ENCODE measurements at places on chromosomes 5 and 9.
A peak's percentile ranks its signal among the peaks of the same experiment; 100 is the strongest.

GRCh38 chr5:93006915-93007314, 574.1 kb downstream of the NR2F1-AS1 start:
- no peak for DNase-seq

DNA sequence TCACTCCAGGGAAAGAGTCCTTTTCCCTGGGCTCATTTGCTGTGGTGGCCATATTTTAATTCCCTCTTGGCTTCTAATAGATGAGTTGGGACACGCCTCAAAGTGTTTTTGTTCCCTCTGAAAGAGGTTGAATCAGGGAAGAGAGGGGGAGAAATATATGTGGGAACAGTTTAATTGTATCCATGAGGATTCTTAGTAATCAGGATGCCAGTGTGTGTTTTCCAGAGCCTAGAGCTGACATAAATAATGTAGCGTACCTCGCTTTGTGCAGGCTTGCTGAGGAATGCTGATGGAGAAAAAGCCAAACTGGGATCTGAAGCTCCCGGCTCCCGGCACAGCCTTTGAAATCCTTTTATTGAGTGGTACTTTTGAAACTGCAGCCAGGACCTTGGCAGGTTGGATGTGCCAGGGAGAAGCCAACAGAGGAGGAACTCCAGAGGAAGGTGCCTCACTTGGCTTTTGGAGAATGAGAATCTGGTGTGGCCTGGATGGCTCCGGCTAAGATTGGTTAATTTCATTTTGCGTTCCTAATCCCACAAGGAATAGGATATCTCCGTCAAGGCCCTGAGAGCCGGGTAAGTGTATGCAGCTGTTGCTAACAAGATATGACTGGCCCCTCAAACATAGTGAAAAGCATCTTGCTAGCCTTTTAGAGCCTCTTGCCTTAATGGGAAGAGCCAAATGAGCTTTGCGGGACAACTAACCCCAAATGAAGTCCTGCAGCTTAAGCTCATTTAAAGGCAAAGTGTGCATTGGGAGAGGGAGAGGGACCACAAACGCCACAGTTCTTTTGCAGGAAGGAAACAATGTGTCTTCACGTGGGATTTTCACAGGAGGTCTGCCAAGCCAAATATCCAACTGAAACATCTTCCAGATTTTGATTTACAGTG, 471.1 kb upstream of the WWC1 start:
- no peak for DNase-seq

- DNase-seq = no peak
Observed at GRCh38 chr5:146772881-146773466, 105.6 kb downstream of the PPP2R2B start.

DNA sequence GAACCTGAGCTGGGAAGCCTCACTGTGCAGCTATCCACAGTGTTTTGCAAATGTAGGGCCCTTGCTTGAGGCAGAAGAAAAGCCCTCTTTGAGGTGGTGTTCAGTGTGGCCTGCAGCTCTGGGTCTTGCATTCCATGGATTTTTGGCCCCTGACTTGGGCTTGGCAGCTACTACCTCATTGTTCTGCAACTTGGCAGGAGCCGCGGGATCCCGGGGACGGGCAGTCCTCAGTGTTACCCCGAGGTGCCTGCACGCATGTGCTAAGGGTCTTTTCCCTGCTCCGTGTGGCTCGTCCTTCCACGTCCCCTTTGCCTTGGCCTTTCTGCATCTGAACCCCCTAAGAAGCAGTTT, 39.8 kb downstream of the NEK6 start:
- DNase-seq = peak; percentile 62

DNA sequence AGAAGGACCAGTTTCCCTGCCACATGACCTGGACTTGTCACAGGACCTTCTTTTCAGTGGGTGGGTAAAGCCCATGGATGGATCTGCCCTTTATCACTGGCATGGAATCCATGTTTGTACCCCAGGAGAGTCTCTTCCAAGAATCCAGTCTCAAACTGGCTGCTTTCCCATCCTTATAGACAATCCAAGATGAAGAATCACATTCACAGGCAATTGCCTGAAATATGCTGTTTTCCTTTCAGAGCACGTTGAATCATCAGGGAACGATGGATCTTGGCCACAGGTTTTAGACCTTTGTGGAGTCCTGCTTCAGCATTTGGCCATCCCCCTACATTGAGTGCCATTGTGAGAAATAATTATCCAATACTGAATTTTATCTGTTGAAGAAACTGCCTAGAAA, 319.8 kb downstream of the ASTN2 start:
- DNase-seq = no peak

DNA sequence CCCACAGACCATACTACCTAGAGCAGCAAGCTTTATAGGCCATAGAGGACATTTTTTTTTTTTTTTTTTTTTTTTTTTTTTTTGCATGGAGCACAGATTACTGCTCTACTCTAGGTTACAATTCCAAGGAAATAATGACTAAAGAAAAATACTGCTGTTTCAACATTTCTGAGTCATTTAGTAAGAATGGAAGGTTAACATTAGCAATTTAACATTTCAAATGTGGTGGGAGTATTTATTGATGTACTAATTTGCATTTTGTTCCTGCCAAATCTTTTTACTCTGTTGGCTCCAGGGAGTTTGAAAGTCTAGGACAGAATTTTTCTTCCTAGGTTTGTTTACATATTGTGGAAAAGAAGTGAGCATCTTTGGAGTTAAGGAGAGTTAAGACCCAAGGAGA, 142.1 kb upstream of the CCDC152 start:
- DNase-seq = no peak

GRCh38 chr5:156394642-156395305, 67.8 kb downstream of the SGCD start:
- no peak for DNase-seq

DNA sequence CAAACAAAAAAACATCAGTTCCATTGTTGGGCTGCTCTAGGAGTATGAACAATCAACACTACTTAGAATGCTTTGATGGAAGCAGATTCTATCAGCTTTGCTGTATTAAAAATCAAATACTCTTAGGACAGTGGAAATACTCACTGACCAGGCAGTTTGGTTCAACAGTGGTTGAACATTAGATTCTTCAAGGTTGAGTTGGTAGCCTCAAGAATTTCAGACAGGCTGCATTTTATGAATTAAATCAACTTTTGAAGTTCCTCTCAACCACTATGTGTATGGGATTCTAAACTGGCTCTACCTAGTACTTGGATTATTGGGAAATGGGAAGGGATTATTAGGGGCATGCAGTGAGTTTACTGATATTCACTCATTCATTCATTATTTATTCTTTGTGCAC, 35.0 kb downstream of the ACTBL2 start:
- no peak for DNase-seq

DNA sequence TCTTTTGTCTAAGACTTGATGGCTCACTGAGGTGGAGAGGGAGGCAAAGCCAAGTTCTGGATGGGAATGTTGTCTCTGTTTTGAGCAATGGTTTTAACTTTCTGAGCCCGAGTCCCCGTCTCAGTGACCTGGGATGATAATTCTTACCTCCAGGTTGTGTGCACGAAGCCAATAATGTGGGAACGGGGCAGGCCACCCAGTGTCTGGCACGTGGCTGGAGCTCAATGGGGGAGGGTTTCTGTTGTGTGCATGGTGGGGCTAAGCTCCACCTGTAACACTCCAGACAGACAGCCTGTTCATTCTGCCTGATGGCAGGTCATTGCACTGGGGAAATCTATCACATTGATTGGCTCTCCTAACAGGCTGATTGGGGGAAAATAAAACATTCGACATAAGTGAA, 37.1 kb upstream of the NTNG2 start:
- no peak for DNase-seq

DNA sequence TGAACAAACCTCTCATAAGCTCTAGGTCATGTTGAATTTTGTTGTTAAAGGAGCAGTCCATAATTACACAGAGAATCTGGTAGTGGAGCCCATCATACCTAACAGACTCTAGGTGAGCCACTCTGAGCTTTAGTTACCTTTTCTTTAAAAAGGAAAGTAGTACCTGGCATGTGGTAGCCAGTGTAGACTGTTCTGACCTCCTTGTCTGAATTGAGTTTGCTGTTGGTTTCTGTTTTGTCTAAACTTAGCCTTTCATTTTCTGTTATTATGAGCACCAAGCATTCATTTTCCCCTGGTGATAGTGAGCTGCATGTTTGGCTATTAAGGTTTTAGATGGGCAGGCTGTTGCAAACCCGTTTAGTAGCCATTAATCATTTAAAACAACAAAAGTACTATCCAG, 112.2 kb downstream of the MAST4 start:
- no peak for DNase-seq

DNA sequence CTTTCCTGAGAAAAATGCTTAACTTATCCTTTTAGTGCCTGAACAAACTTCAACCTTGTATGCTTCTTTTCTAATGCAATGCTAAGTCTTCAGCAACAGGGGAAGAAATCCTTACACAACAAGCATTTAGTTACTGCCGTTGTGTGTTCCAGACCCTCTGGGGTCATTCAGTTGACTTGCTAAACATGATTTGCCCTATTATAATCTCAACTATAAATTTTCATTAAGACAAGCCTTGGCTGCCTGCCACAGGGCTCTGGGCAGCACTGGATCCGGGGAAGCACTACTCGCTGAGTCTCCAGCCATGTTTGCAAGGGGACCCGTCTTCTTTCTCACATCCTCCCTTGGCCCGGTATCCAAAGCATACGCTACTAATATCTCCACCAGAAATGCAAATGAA, 58.1 kb downstream of the PTCH1 start:
- DNase-seq = no peak

- no peak for DNase-seq
Observed at GRCh38 chr9:25557645-25558300, 120.5 kb downstream of the TUSC1 start.

DNA sequence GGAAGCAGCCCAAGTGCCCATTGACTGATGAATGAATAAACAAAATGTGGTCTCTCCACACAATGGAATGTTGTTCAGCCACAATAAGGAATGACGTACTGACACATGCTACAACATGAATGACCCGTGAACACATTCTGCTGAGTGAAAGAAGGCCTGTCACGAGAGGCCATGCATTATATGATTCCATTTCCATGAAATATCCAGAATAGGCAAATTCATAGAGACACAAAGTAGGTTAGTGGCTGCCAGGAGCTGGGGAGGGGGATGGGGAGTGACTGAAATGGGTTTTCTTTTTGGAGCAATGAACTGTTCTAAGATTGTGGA, 41.4 kb downstream of the BICD2 start:
- no peak for DNase-seq

DNA sequence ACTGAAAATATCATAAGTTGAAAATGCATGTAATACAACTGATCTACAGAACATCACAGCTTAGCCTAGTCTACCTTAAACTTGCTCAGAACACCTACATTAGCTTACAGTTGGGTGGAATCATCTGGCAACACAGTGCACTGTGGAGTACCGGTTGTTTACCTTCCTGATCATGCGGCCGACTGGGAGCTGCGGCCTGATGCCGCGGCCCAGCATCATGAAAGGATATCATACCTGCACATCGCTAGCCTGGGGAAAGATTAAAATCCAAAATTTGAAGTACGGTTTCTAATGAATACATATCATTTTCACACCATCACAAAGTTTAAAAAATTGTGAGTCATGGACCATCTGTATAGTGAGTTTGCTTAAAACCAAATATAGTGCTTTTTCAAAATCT, 1.8 kb downstream of the HACD4 start:
- no peak for DNase-seq

DNA sequence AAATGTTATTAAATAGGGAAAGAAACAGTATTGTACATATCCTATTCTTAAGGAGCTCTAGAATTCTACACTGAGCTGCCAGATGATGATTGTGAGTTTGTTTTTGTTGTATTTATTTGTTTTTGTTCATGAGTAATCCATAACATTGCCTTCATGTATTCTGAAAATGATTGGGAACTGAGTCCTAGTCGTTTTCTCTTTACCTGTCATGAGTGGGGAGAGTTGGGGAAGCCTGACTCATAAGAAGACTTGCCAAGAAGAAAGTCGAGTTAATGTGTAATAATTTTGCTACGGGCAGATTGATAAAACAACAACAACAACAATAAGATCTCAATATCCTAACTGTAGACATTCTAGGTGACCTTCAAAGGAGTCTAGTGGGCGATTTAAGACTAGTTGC, 103.8 kb downstream of the ANKRD55 start:
- DNase-seq = no peak

DNA sequence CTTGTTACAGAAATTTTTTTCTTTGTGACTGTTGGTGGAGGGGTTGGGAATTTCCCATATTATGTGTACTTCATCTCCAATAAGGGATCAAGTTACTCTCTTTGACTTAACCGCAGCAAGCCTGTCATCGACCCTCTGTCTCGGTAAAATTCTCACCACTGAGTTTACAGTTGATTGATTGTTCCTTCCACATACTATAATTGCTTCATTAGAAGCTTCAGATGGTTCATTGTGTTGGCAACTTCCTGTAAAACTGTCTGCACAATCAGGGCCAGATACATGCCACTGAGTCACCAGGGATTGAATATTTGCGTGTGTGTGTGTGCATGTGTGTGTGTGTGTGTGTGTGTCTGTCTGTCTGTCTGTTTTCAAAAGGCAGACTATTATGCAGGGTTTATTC, 176.6 kb downstream of the ZNF462 start:
- no peak for DNase-seq

DNA sequence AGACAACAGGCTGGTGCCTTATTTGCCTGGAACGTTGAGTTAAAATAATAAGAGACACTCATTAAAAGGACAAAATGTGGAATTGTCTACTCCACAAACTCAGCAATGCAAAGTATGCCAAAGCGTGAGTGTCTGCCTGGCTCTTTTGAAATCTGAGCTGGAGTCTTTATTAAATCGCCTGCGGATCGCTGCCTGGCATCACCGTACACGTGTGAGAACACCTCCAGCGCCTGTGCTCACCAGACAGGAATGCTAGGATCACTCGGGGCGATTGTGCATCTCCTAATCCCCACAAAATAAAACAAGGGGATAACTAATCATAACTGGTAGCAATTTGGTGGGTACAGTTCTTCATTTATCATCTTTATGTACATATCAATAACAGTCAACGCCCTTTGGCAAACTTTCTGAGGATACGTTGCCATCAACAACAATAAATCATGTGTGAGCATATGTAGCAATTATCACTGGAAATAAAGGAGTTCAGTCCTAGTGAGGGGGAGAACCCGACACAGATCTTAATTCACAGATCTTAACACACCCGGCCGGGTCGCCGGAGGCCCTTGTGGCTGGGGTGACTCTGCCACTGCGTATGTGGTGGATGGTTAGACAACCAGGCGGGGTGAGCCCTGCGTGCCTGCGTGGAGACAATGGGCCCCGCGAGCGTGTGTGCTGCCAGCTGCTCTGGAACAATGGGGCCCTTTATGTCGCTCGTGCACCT, 284.9 kb upstream of the IRX1 start:
- DNase-seq = no peak

DNA sequence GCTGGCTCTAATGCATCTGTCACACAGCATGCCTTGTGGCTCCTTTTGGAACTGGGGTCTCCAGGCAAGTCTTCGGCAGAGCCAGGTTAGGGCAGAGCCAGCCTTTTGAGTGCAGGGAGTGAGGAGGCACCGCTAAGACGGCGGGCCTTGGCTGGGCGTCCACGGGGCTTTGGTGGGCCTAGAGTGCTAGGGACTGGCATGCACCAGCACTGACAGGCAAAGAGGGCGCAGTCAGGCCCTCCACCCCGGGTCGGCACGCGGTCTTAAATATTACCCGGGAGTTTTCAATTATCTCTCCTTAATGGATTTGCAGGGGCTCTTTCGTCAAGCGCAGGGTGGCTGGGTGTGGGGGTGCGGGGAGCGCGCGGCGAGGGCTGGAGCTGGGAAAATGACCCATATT, 444.4 kb downstream of the SPATA31A7 start:
- no peak for DNase-seq

- DNase-seq = no peak
Observed at GRCh38 chr5:41337724-41338123, 124.4 kb upstream of the C6 start.

Data from amniotic stem cell (primary cell).